Tibial artery (tissue), 4 donors: ENCODE measurements at places on chromosomes 1 and 21.

- H3K27me3 ChIP-seq = no peaks in the 10 kb centered on the region
- no peak overlapping the region for H3K4me3 ChIP-seq
- H3K27ac ChIP-seq = no peak overlapping the region
- DNase-seq = no peak
- peaks cover 54% of the 10 kb centered on the region for H3K36me3 ChIP-seq
These were observed 12.0 kb downstream of the SLC35D1 start for GRCh38 chr1:67041841-67042503.

GRCh38 chr1:233367057-233367803 lies 39.7 kb downstream of the MAP3K21 start:
- no peak overlapping the region for H3K27ac ChIP-seq
- no peaks in the 10 kb centered on the region for H3K4me1 ChIP-seq
- H3K27me3 ChIP-seq = no peaks in the 10 kb centered on the region
- no peaks in the 10 kb centered on the region for H3K36me3 ChIP-seq
- no peak for DNase-seq

- H3K27me3 ChIP-seq = no peaks in the 10 kb centered on the region
- H3K4me1 ChIP-seq = no peaks in the 10 kb centered on the region
- H3K36me3 ChIP-seq = no peaks in the 10 kb centered on the region
These were observed 64.5 kb downstream of the CD58 start for GRCh38 chr1:116506132-116507004.

GRCh38 chr1:85654066-85654782 lies 54.0 kb downstream of the ZNHIT6 start:
- H3K27me3 ChIP-seq = no peaks in the 10 kb centered on the region
- H3K36me3 ChIP-seq = peaks cover 17% of the 10 kb centered on the region
- H3K4me3 ChIP-seq = no peak overlapping the region
- DNase-seq = no peak
- H3K4me1 ChIP-seq = no peaks in the 10 kb centered on the region

DNA sequence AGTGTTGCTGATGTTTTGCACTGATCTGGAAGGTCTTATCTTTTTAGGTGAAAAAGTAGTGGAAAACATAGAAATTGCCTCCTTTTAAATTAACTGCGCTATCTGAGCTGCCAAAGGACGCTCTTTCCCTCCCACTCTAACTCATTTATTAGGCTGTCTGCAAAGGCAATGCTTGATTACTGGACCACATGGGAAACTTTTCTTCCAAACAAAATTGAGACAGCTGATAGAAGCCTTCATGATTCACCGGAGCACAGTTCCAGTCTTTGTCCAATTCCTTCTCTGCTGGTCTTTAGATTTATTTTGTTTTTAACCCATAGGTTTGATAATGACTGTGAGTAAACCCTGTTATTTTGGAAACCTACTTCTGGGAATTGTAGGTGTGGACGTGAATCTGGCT lies 93.0 kb upstream of the RAVER2 start:
- no peak overlapping the region for H3K27ac ChIP-seq
- no peak overlapping the region for H3K4me3 ChIP-seq
- no peak for DNase-seq
- peaks cover 7% of the 10 kb centered on the region for H3K36me3 ChIP-seq
- H3K27me3 ChIP-seq = no peaks in the 10 kb centered on the region
- H3K4me1 ChIP-seq = no peaks in the 10 kb centered on the region

GRCh38 chr1:35379317-35380000 lies 111.0 kb downstream of the ZMYM4 start:
- no peaks in the 10 kb centered on the region for H3K27me3 ChIP-seq
- H3K27ac ChIP-seq = no peak overlapping the region
- H3K4me3 ChIP-seq = no peak overlapping the region
- DNase-seq = no peak

GRCh38 chr1:36256558-36257374 lies 32.5 kb downstream of the THRAP3 start:
- no peaks in the 10 kb centered on the region for H3K27me3 ChIP-seq
- no peak overlapping the region for H3K4me3 ChIP-seq
- H3K4me1 ChIP-seq = peaks cover 48% of the 10 kb centered on the region
- no peak for DNase-seq

DNA sequence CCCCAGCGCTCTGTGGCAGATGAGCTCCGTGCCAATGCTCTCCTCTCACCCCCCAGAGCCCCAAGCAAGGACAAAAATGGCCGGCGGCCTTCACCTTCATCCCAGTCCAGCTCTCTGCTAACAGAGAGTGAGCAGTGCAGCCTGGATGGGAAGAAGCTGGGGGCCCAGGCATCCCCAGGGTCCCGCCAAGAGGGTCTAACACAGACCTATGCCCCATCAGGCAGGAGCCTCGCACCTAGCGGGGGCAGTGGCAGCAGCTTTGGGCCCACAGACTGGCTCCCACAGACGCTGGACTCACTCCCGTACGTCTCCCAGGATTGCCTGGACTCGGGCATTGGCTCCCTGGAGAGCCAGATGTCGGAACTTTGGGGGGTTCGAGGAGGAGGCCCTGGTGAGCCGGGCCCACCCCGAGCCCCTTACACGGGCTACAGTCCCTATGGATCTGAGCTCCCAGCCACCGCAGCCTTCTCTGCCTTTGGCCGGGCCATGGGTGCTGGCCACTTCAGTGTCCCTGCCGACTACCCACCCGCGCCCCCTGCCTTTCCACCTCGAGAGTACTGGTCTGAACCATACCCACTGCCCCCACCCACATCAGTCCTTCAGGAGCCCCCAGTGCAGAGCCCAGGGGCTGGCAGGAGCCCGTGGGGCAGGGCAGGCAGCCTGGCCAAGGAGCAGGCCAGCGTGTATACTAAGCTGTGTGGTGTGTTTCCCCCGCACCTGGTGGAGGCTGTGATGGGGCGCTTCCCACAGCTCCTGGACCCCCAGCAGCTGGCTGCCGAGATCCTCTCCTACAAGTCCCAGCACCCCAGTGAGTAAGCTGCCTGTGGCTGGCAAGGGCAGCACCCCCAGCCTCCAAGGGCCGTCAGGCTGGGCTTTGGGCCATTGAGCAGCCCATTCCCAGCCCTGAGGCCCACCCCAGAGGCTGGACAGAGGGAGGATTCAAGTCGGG lies 8.7 kb downstream of the ZC3H12A start:
- H3K27ac ChIP-seq = peak overlapping the region; percentile 74
- peaks cover 62% of the 10 kb centered on the region for H3K4me1 ChIP-seq
- no peak for DNase-seq
- no peaks in the 10 kb centered on the region for H3K27me3 ChIP-seq
- H3K36me3 ChIP-seq = peaks cover 48% of the 10 kb centered on the region

GRCh38 chr1:54888080-54888733 lies 1.2 kb upstream of the DHCR24 start:
- no peaks in the 10 kb centered on the region for H3K4me1 ChIP-seq
- H3K27ac ChIP-seq = no peak overlapping the region
- no peak for DNase-seq
- H3K27me3 ChIP-seq = no peaks in the 10 kb centered on the region
- no peak overlapping the region for H3K4me3 ChIP-seq
- H3K36me3 ChIP-seq = no peaks in the 10 kb centered on the region

DNA sequence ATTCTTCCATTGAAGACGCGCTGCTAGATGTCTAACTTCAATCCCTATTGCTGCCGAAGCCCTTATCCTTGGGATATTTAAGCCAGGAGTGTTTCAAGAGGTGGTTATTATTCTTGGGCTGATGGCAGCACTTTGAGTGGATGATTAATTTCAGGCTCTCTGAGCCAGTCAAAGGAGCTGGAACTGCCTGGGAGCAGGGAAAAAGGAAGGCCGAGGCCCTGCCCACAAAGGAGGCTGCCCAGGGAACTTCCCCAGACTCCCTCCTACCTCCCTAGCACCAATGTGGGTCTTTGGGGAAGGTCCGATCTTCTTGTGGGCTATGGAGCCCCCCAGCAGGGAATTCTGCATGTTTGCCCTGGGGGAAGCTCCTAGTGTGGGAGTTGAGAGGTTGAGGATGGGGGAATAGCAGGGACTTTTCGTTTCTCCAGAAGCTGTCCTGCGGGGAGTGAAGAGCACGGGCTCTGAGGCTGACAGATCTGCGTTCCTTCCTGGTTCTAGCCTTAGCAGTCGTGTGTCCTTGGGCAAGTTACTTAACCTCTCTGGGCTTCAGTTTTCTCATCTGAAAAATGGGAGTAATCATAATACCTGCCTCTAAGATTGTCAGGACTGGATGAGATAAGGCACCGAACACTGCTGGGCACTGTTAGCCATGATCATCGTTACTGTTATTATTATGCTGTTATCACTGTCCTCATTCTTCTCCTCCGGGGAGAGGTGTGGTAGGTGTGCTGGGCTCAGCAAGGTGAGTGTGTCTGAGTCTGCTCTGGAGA lies 6.3 kb downstream of the KCNQ4 start:
- H3K27ac ChIP-seq = peak overlapping the region; percentile 54
- no peaks in the 10 kb centered on the region for H3K27me3 ChIP-seq
- no peak overlapping the region for H3K4me3 ChIP-seq

DNA sequence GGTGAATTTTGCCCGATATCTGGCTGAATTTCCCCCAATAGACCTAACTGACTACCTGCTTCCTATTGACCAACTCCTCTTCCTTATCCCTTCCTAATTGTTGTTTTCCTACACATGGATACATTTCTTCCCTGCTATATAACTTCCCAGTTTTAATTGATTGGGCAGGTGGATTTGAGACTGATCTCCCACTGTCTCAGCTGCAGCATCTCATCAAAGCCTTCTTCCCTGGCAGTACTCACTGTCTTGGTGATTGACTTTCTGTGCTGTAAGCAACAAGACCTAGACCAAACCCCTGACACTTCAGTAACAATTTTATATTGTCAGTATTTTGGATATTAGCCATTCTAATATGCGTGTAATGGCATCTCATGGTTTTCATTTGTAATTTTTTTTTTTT lies 11.3 kb upstream of the PLA2G2A start:
- H3K4me1 ChIP-seq = no peaks in the 10 kb centered on the region
- no peaks in the 10 kb centered on the region for H3K36me3 ChIP-seq
- no peak for DNase-seq
- H3K27me3 ChIP-seq = peaks cover 10% of the 10 kb centered on the region
- no peak overlapping the region for H3K4me3 ChIP-seq

DNA sequence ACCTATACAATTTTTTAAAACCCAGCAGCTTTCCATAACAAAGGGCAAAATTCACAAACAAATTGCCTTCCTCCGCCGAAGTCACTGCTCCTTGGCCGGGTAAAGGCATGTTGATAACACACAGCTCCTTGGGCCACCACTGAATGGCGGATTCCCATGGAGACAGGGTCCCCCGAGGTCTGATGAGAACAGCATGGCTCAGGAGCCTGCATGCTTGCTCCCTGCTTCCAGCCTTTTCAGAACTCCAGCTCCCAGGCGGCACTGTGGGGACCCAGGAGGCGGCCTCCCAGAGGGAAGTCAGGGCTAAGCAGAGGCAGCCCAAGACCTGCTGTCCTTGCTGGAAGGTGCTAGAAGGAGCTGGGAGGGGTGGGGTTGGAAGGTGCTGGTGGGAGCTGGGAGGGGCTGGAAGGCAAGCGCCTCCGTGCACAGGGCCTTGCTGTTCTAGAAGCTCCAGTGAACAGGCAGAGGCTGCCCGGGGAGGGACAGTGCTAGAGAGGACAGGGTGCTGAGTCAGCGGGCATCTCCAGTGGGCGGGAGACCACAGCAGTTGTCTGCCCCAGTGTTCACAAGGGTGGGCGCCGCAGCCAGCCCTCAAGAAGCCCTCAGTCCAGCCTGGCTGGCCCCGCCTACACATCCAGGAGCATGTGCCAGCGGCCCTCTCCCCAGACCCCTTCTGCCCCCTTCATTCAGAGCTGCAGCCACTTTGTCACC lies 35.1 kb downstream of the PRDM16 start:
- H3K36me3 ChIP-seq = no peaks in the 10 kb centered on the region
- H3K27ac ChIP-seq = peak overlapping the region; percentile 28
- DNase-seq = no peak

GRCh38 chr1:165575468-165576099 lies 31.8 kb downstream of the LRRC52 start:
- no peak overlapping the region for H3K4me3 ChIP-seq
- no peaks in the 10 kb centered on the region for H3K4me1 ChIP-seq
- no peaks in the 10 kb centered on the region for H3K36me3 ChIP-seq
- no peak for DNase-seq
- no peak overlapping the region for H3K27ac ChIP-seq
- no peaks in the 10 kb centered on the region for H3K27me3 ChIP-seq

- no peaks in the 10 kb centered on the region for H3K36me3 ChIP-seq
- no peak overlapping the region for H3K4me3 ChIP-seq
- no peak for DNase-seq
- no peaks in the 10 kb centered on the region for H3K4me1 ChIP-seq
These were observed 20.4 kb downstream of the PTGFRN start for GRCh38 chr1:116929961-116930592.

GRCh38 chr1:94953746-94954145 lies 26.8 kb upstream of the CNN3 start:
- H3K36me3 ChIP-seq = no peaks in the 10 kb centered on the region
- DNase-seq = no peak
- no peak overlapping the region for H3K4me3 ChIP-seq
- no peaks in the 10 kb centered on the region for H3K4me1 ChIP-seq
- H3K27me3 ChIP-seq = no peaks in the 10 kb centered on the region
- H3K27ac ChIP-seq = no peak overlapping the region

DNA sequence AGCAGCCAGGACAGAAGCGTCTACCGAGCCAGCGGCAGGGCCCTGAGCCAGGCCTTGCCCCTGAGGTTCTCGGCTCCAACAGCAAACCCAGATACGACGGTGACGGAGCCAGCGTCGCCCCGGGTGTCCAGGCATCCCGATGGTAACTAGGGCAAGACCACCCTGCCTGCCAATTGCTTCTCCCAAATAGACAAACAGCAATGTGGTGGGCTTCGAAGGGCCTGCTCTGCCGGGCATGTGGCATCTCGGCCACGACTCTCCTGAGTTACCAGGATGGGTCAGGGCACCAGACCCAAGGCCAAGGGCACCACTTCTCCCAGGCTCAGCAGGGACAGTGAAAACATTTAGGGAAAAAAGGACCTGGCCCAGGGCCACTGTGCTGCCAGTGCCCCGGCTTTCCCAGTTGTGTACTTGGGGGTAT lies 3.2 kb upstream of the ACTRT2 start:
- H3K27me3 ChIP-seq = no peaks in the 10 kb centered on the region
- H3K27ac ChIP-seq = no peak overlapping the region
- H3K4me3 ChIP-seq = no peak overlapping the region
- peak; percentile 58 for DNase-seq
- H3K4me1 ChIP-seq = no peaks in the 10 kb centered on the region

DNA sequence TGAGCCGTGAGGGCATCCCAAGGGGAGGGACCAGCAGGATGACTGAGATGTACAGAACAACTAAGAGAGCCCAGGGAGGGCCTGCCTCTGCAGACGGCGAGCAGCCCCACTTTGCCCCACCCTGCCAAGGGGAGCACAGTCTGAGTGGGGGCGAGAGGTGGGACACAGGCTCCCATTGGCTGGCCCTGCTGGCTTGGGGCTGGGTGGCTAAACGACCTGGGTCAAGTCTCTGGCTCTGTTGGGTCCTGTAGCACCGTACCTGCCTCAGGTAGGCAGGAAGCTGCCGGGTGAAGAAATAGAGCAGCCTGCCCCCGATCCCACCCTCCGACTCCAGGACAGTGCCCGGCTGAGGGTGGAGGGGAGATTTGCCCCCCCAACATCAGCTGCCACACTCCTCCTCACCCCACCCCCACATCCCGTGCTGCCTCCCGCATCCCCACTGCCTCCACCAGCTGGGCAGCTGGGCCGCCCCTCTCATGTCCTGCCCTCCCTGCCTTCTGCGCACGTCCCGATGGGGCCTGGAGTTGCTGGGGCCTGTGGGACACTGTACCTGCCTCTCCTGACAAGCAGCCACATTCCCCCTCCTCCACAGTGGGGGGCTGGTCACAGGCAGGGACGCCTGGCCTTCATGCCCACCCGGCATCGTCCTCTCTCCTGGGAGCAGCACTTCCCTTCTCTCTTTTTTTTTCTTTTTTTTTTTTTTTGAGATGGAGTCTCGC lies 12.6 kb upstream of the PLEKHG5 start:
- peaks cover 15% of the 10 kb centered on the region for H3K27me3 ChIP-seq
- no peak overlapping the region for H3K27ac ChIP-seq
- H3K4me3 ChIP-seq = no peak overlapping the region
- no peak for DNase-seq
- H3K36me3 ChIP-seq = no peaks in the 10 kb centered on the region
- peaks cover 5% of the 10 kb centered on the region for H3K4me1 ChIP-seq
